ENCODE measurements at places on chromosomes 7 and 10.

DNA sequence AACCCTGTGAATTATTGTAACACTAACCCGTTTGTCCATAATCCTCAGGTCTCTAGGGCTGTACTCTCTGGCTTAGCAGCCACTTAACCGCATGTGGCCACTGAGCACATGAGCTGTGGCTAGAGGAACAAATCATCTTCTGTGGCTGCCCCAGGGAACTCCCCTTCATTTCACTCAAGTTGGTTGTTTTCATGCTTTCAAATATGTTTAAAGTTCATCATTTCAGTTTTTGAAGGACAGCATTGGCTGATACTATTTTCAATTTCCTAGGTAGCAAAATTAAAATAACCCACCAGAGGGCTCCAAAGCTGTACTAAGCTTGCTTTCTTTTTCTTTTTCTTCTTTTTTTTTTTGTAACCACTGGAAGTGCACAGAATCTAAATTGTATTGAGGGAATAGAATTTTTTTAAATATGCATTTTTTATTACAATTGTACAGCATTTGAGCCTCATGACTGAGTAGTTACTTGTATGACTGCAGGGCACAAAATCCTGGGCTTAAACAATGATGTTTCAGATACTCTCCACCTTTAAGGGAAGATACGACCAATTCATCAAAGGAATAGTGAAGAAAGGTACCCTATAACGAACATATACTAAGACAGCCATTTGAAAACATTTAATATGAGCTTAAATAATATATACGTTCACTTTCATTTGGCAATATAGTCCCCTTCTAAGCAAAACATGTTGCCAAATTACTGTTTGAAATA lies 38.6 kb downstream of the MRC1 start:
- DNase-seq = no peak

DNA sequence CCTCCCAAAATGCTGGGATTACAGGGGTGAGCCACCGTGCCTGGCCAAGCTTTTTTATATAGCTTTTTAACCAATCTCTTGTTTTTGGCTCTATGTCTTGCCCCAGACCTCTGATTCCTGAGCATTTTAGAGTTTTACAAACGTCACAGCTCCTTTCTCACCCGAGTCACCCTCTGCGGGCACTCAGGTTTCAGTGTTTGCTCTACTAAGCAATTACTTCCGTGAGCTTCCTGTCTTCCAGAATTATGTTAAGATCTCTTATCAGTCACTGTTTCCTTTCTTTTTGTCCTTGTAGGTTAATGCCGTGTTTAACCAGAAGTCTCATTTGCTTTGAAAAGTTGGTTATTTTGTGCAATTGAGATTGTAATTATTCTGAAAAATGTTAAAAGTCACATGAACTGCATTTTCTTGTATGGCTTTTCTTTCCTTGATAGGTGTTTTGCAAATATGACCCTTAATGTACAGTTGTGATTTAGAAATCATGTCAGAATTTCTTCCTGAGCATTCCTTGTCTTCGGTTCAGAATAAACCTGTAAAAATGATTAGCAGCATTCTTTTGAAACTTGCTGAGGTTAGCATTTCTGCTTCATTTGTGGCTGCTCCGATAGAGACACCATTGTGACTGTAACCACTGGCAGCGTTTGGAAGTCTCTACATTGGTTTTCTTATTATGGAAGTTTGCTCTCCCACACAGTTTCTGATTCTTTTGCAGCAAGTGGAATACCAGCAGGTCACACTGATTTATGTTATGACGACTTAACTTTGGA lies 4.5 kb upstream of the HKDC1 start:
- DNase-seq = no peak

DNA sequence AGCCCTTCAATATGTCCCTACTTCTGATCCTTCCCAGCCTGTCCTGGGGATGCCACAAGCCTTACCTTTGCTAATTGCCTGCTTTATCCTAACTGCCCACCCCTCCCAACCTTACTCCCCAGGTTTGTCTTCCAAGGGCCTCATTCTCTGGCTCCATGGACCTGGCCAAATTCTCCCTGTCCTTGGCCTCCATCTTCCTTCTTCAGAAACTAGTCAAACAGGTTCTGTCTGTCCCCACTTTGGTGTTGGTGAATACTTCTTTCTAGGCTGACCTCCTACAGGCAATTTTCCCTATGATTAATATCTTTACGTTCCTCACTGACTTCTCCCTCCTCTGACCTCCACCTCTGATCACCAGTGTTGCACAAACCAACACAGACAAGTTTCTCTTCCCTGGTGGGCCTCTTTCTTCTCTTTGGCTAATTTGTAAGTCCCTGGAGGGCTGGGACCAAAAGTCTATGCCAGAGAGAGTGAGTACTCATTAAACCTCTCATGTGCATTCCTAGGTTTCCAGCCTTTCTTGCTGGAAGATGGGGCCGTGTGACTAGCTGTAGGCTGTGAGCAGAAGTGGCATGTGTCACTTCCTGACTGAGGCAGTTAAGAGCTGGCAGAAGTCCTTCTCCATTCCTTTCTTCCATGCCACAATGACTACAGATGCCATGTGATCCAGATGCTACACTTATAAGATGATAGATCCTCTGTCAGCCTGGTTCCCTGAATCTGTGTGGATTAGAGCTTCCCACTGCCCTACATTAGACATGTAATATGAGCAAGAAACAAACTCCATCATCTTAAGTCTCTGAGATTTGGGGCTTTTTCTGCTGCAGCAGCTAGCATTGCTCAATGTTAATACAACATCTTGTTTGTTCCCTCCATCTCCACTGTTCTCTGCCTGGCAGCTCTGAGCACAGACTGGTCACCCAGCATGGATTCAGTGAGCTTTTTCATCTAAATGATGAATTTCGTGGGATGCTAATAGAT lies 382.7 kb downstream of the RPS24 start:
- no peak for DNase-seq

- DNase-seq = no peak
These were observed 535.8 kb downstream of the PTPRN2 start for GRCh38 chr7:158051776-158052175.

- no peak for DNase-seq
These were observed 10.5 kb upstream of the DEPP1 start for GRCh38 chr10:44988957-44989585.

DNA sequence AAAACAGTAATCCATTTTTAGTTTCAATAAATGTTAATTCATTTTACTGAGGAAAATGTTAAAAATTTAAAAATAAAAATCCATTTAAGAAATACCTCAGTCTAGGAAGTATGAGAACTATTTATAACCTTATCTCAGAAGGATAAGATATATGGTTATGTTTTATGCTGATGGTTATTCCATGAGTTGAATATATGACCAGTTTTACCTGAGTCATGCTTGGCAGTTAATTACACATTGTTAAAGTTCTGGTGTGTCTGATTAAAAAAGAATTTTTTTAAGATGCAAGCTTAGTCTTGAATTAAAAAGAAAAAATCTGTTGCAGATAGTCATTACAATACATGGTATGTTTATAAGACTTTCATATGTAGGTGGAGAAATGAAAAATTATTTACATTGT lies 191.7 kb downstream of the ARL4A start:
- DNase-seq = no peak

DNA sequence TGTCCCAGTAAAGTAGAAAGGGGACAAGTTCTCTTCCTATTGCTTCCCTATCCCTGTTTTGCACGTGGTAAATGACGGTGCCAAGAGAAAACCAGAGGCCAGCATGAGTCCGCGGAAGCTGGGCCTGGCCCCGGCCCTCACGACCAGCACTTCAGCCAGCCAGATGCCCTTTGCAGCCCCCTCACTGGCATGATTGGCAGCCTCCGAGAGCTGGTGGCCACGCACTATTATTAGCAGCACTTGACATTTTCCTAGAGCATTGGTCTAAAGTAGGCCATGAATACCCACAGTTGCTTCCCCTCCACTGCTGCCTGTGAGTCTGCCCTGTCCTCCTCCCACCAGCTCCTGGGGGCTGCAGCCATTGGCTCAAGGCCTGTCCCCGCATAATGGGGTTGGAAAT lies 369.1 kb downstream of the PLXNA4 start:
- no peak for DNase-seq
